ENCODE measurements at places on chromosomes 16 and 17. TPM values are rescaled to one million over a fixed set of nuclear protein-coding genes. Genes with fewer than 3 reads are reported as not detected.
A peak's percentile ranks its signal among the peaks of the same experiment; 100 is the strongest.

The TMEM235 gene
- total RNA-seq, result not detected

The NHERF2 gene
- 235 TPM for total RNA-seq

The MSLN gene
- total RNA-seq, result 4.6 TPM

The KRTAP4-6 gene
- total RNA-seq, result not detected

The ZPBP2 gene
- total RNA-seq, result not detected

The RGS11 gene
- total RNA-seq, result 14.8 TPM

The INCA1 gene
- total RNA-seq, result 3.2 TPM

The C17orf78 gene
- total RNA-seq, result not detected

The CLEC3A gene
- not detected for total RNA-seq

The SLC16A13 gene
- total RNA-seq, result 1.2 TPM

DNA sequence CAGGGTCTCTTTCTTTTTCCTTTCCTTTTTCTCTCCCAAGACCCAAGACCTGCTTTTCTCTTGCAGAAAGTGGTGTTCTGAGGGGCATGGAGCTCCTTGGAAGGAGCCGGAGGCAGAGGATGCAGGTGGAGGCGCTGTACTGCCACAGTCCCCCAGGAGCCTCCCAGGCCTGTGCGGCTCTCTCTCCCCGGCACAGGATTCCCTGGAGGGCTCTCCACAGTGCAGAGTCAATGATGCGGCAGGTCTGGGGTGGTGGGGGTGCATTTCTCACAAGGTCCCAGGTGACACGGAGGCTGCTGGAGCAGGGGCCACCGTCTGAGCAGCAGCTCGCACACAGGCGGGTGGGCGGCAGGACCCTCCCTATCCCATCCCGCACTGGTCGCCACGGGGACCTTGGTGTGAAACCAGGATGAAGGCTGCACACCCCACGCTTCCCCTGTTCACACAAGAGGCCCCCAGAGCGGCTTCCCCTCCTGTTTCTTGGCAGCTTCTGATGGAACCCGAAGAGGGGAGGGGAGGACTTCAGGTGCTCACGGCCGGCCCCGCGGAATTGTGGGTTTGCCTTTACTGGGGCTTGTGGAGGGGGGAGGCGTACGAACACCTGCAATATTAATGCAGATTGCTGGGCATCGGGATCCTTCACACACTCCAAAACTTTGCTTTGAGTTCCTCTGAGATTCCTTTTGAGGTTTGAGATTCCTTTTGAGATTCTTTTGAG, 186.9 kb downstream of the ENGASE start:
- DNase-seq, result no peak

- DNase-seq, result no peak
Measured at GRCh38 chr16:22165508-22166285, 3.4 kb downstream of the SDR42E2 start.

DNA sequence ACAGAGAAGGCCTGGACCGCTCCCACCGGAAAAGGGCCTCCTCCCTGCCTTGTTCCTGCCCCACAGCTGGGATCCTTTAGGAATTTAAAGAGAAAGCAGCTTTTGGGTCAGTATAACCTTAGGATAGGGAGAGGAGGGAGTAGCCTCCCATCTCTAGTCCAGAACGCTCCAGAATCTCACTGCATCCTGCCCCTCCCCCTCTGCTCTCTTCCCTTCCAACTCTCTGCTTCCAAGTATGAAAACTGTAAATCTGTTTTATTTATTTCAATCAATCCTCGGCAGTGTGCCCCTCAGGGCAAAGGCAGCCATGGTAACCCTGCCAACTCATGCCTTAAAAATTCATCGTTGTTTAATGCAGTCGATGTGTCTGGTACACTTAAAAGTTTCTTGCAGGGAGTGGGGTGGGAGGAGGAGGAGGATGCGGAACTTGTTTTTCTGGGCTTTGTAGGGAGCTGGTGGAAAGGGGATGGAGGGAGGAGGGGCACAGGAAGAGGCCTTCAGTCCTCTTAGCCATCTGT, 21.2 kb upstream of the MTSS2 start:
- DNase-seq, result no peak

DNA sequence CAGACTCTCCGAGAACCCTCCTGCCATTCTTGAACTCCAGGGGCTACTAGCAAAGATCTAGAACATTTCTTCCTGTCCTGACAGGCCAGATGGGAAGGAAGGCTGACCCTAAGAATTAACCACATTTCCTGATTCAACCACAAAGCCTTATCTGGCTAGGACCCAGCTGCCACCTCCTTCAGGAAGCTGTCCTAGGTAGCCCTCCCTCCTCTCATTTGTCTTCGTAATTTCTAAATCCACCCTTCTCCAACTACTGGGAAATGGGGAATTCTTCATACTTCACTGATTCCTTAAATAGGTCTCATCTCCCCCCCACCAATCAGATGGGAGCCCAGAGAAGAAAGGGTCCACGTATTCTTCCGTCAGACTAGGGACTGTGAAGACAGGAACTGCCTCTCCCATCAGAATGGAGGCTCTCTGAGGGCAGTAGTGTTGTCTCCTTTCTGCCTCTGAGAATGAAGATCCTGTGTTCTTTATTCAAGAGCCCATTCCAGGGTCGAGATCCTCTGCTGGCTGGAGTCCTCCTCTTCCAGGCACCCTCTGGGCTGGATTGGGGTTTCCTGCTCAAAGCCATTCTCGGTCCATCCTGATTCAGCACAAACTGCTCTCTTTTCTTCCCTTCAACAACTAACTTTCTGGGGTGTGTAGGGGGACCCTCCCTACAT, 2.1 kb downstream of the SAMD14 start:
- no peak for DNase-seq

DNA sequence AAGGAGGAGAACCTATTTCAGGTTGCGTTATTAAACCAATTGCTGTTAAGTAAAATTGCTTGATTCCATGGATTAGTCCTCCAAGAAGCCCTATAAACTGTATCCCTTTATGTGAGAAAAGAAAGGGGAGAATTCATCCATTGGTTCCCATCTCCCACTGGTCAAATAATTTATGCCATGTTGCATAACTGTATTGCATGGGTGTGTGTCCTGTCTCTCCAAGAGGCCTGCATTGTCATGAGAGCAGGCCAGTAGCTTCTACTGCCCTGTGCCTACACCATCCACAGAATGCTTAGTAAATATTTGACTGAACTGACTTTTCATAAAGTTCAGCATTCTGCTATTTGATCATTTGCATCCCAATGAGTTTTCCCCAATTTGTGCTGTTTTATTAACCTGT, 11.7 kb upstream of the TOB1 start:
- DNase-seq, result no peak

DNA sequence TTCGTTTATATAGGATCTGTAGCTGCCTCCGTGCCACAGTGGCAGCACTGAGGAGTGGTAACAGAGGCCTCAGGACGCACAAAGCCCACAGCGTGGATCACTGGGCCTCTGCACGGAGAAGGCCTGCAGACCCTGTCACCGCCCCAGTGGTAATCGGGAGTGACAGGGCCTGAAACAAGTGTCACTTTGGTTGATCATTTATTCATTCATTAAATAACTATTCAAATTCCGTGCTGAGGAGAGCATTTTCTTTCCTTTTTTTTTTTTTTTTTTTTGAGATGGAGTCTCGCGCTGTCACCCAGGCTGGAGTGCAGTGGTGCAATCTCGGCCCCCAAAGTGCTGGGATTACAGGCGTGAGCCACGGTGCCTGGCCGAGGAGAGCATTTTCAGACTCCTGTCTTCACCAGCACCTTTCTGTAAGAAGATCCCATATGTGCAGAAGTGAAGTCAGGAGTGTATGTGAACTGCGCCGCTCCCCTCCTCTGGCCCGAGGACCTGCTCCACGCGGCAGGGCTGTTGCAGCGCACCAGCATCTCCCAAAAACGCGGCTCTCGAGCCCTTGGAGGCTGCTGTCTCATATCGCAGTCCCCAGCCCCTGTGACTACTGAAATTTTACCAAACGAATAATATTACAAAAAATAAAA, 44.9 kb upstream of the TRAP1 start:
- no peak for DNase-seq

DNA sequence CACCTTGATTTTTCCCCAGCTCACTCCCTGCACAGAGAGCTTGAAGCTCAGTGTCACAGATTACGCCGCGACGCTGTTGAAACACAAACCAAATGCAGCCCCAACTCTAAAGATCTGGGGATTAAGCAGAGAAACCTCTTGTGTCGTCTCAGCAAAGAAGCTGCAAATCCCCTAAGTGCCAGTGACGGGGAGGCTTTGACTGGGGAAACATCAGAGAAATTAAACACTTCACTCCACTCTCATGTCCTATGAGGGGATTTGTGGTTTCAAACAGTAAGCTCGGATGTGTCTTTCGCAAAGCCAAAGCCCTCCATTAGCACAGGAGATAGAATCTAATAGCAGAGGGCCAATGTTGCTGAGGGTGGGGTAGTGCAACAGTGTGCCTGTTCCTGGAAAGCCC, 233.7 kb downstream of the HS3ST4 start:
- DNase-seq, result no peak

- DNase-seq, result no peak
Measured at GRCh38 chr16:81790830-81791435, 11.8 kb downstream of the PLCG2 start.

DNA sequence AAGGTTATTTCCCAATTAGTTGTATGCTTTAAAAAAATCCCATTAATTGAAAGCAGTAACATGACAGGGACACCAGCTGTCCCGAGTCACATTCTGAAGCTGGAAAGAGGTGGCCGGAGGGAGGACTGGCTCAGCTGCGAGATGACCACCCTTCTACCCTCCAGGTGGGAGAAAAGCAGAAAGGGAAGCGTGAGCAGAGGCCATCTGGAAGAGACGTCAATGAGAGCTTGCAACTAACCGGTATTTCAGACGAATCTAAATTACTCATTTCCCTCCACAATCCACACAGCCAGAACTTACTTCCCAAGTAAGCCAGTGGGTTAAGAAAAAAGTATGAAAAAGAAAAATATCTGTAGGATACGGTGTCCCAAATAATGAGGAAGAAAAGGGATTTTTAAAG, 28.5 kb upstream of the SLC38A8 start:
- no peak for DNase-seq

- DNase-seq, result no peak
Measured at GRCh38 chr17:1638171-1638590, 7.4 kb downstream of the SCARF1 start.

GRCh38 chr16:66250686-66251431, 115.6 kb upstream of the CDH5 start:
- DNase-seq, result peak; percentile 89

- DNase-seq, result no peak
Measured at GRCh38 chr16:29663016-29663806, at the start of gene SPN. Gene SPN (plus strand): TSS chr16:29663247. CDS start chr16:29663729, 482 bp downstream.

DNA sequence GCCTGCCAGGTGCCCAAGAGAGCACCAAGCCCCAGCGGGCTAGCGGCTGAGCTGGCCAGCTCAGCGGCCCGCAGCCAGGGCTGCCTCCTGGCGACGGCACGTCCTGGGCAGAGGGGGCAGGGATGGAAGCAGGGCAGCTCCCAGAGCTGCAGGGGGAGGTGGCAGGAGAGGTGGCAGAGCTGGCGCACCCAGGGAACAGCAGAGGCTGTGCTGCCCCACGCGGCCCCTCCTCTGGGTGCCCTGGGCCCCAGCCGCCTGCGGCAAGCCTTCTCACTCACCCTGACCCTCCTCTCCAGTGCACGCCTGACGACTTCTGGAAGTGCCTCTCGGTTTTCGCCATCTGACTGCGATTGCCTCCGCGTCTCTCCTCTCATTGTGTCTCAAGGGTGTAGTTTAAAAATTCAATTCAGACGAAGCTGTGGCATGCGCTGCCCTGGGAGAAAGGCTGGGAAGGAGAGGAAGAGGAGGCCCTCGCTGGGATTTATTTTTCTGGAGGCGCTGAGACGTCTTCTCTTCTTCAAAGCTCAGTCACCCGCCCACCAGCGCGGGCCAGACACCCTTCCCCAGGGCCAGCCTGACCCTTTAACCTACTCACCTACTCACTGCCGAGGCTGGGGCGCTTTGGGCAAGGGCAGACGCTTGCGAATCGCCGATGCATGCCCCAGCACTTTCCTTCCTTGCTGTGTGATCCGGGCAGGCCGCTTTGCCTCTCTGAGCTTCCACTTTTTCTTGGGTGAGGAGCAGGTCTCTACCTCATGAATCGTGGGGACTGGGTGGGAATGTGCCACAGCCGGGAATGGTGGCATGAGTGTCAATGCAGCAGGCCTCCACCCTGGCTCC, 24.9 kb downstream of the GSE1 start:
- peak; percentile 76 for DNase-seq

- peak; percentile 69 for DNase-seq
Measured at GRCh38 chr16:67666032-67666551, 458 bp downstream of the ENKD1 start.

- DNase-seq, result no peak
Measured at GRCh38 chr16:1497014-1497598, 3.9 kb downstream of the TELO2 start.

GRCh38 chr16:49635591-49636581, 220.0 kb downstream of the ZNF423 start:
- no peak for DNase-seq

DNA sequence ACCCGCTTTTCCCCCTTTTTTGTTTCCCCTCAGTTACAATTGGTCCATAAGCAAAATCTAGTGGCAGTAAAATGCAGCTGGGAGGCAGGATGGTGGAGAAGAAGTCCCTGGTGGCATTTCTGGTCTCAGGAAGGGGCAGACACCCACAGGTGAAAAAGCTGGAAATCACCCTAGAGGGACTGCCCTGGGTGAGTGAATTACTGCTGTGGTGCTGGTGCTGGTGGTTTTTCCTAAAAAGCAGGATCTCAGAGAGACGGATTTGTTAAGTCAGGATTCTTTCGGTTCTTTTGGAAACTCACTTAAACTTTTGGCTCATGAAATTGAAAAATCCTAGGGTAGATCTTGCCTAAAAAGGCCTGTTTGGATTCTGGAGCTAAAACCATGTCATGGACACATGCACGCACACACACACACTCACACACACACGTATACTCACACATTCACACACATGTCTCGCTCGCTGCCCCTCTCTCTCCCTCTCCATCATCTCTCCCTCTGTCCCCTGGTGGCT, 65.8 kb downstream of the NKD1 start:
- DNase-seq, result no peak

DNA sequence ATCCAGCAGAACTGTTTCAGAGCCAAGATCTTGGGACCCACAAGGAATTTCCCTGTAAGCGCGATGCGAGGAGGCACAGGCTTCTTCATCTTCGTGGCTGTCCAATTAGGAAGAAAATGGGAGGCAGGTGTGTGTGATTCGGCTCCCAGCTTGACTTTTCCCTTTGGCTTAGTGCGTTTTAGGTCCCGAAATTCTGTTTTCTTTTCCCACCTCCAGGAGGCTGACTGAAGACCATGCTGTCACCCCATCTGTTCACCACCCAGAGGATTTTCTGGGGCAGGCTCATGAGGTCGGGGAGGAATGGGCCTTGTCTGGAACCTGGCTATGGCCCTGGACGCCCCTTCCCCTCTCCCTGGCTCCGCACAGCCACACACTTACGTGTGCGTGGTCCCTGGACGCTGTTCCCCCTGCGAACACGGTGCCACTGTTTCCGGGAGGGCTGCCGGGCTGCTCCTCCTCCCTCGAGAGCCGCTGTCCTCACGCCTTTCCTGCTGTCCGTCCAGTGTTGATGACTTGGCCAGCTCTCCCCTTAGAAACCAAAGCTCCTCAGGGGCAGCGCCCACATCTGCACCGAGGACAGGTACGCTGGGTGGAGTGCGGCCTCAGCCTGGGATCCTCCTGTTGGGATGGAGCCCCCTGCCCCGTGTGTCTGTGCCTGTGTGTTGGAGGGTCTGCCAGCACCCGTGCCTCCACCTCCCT, 2.7 kb upstream of the PABPN1L start:
- no peak for DNase-seq
